RCC 7860 (cell line): ENCODE measurements at places on chromosomes 13 and 19.

DNA sequence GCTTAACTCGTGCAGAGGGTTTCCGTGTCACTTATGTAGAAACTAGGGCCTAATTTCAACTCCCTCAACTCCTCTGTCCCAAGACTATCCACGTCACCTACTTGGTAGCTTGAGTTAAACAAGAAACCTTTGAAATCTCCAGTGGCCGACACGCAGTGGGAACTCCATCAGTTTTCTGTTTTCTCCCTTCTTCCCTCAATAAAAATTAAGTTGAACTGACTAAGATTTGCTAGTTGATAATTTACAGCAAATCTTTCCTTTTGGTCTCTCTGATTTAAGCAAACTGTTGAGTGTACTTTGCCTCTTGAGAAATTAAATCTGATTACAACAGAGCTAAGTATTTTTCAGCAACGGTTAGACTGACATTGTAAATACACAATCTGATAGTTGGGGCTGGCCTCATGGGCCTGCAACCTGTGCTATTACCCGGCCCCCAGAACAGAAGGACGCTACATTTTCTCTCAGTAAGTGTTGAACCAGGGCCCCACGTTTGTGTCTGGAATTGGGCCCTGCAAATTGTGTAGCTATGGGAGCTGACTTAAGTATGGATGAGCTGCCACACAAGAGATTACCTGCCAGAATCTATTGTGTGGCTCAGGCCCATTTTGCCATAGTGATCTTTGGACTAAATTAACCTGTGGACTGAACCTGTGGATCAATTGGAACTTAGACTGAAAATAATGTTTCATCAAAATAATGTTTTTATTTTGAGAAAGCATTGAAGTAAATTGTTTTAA, 708 bp upstream of the ESD start:
- DNase-seq, result peak; percentile 37

GRCh38 chr13:39397896-39398265, 205.1 kb downstream of the LHFPL6 start:
- no peak for DNase-seq

- no peak for DNase-seq
These were observed 13.4 kb downstream of the LYL1 start for GRCh38 chr19:13089139-13089856.

DNA sequence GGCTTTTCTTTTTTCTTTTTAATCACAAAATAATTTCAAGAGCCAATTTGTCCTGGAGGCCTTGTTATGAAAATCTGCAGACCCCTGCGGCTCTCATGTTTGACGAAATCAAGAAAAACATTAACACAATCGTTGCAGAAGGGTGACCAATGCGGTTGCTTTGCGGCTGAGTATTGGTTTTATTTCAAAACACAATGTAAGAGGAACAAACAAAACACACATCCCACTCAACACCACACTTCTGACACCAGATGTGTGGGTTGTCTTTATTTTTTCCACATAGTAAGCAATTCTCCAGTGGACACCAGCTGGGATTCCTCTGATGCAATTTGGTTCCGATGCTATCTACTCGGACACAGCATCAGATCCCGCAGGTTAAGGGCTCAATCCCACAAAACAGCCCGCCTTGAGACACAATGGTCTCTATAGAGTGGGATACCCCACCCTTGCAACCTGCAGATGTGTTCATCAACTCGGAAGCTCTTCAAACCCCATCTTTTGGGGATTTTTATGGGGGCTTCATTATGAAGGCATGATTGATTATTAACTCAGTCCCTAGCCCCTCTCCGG, 21.9 kb upstream of the CCDC124 start:
- DNase-seq, result no peak

GRCh38 chr19:41299046-41299754, 10.8 kb upstream of the CCDC97 start:
- DNase-seq, result no peak

DNA sequence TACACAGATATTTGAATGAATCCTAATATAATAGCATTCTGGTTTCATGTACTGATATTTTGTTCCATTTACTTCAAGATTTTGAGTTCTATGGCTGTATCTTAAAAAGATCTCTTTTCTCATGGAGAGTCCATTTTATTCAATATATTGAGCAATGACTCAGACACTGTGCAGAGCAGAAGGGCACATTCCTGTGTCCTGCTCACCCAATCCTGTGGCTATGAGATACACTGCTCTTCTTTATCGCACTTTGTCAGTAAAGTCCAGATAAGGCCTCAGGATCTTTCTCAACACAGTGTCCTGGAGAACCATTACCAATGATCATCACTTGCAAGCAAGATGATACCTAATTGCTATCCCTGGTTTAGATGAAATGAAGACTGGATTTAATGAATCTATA, 155.0 kb downstream of the CYSLTR2 start:
- peak; percentile 23 for DNase-seq

DNA sequence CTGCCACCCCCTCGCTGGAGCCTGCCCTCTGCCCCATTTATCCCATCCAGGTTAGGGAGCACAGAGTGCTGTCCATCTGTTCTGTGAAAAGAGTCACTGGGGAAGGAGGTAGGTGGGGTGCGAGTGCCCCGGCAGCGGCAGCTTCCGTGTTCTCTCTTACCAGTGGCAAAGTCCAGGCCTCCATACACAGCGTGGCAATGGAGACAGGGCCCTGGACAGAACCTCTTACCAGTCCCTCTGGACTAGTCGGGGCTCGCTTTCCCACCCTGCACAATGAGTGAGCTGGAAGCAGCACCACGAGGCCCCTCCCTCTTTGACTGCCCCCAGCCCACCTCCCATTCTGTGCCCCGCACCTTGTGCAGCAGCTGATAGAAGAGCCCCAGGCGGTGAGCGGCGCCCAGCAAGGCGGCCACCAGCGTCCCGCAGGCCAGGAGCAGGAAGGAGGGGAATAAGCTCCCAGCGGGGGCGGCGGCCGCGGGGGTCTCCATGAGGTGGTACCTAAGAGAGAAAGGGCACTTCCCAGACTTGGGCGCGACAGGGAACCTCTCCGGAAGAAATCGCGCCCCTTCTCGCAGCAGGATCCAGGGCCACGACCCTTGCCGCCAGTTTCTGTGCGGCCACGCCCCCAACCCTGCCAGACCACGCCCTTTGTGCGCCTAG, 17.5 kb downstream of the SYDE1 start:
- DNase-seq, result no peak

DNA sequence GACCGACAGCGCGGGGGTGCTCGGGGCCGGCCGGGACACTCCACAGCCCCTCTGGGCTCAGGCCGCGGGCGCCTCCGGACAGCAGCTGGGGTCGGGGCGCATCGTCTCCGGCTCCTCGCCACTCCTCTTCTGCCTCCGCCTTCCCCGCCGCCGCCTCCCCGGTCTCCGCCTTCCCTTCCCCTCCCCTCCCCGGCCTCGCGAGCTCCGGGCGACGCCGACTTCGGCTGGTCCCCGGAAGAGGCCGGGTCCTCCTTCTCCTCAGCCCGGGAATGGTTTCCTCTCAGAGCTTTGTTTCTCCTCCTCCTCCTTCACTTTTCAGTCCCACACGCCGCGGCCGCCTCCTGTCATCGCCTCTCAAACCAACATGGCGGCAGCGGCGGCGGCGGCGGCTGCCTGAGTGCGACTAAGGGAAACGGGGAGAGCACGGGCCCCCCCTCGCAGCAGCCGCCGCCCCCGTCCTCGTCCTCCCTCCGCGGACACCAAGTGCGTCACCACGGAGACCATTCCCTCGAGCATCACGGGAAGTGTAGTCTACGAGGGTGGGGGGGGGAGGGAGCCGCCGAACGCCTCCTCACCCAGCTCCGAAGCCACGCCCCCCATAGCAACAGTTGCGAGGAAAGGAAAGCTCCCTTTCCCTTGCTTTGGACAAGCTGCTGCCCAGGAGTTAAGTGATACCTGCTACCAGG, at the start of gene UBL3:
TSS of gene UBL3 (minus strand) at position 405 of the 686 bp plus-strand sequence. CDS start 1,079 bp downstream, outside the sequence.
- DNase-seq, result peak; percentile 79

DNA sequence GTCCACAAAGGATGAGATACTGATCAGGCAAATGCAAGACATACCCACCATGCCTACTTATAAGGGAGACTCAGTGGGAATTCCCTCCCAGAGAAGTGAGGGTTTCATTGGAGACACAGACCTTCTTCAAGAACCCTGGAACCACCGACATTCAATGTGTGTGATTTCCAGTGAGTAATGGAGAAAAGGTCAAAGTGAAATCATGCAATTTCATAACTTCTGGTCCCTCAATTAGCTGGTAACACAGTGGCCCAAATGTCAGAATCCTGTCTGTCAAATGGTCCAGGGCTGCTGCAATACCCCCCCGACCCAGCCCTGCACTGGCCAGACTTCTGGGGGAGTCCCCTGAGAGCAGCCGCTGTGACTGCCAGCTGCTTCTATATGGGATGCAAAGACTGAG, 4.7 kb upstream of the METTL21C start:
- DNase-seq, result no peak

DNA sequence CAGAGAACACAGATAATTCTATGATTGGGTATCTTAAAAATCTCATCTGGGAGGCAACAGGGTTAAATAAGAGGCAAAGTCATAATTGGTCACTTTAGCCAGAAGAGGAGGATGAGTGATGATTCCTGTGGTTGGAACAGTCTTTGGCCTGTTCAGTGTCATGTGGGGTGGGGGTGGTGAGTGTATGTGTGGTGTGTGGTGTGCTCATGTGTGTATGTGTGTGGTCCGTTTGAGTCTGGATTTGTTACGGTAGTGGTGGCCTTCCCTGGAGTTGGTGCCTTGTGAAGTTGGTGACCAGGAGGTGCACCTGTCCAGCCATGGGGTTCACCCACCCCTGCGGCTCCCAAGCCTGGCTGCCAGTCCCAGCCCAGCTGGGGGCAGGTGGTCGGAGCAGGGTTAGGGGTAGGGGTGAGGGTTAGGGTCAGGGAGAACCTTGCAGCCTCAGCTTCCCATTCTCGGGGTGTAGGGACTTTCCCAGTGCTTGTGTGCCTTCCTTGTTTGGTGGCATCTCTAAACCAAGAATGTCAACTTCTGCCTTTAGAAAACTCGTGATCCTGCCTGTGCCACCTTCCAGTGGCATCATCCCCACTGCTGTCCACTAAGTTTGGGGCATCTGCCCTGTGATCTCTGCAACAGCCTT, 97.5 kb downstream of the RAB20 start:
- no peak for DNase-seq

DNA sequence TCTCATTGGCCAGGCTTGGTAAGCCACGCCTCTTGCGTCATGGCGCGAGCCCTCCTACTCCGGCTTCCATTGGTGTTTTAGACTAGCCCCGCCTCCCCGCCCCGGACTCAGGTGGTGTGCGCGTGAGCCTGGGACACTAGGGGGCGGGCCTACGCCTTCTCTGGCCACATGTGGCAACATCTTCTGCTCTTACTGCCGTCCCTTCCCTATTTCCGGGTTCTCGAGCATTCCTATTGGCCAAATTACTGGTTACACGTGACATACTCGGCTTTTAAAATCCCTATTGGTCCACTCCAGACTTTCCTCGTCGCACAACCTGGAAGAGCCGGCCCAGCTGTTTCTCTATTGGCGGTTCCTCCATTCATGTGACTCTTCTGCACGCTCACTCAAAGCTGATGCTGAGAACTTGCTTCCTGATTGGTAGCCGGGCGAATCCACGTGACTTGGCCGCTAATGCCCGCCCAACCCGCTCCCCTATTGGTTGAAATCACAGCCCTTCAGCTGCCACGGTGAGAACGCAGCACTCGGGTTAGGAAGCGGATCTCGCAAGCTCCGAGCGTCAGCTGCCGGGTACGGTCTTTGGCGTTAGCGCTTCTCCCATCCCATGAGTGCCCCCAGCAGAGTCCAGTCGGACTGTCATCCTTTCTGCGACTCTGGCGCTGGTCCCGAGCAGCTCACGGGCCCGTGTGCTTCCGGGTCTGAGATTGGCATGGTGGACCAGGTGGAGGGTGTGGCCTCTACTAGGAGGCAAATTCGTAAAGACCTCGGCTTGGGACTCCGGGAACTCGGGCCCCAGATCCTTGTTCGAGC, at the start of gene BLOC1S3:
TSS of gene BLOC1S3 (plus strand) at position 523 of the 810 bp plus-strand sequence. CDS start 513 bp downstream, outside the sequence.
- peak; percentile 100 for DNase-seq

DNA sequence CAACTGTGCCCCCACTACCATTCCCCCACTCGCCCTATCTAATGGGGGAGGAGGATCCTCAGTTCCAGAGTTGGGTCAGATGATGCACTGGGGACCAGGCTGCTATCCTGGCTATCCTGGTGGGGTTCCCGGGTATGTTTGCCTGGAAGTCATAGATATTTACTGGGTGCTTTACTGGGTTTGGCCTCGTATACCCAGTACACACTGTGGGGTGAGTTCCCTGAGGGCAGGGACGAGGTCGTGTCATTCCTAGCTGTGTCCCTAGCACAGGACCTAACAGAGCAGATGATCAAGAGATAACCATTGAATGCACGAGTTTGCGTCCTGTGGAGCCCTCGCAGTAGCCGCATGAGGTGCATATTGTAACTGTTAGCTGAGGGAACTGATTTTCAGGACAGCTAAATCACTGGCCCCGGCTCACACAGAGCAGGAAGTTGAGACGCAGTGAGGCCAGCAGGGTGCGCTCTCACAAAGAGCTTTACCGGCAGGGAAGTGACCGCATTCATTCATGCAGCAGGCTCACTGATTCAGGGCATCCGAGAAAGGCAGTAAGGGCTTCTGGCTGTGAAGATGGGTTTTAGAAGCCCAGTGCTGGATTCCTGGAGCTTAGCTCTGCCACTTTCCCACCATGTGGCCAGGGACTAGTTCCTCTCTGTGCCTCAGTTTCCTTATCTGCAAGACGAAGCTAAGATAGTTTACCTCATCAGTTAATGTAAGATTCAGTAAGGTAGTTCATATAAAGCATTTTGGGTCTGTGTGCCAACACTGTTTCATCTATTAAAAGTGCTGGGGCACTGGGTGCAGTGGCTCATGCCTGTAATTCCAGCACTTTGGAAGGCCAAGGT, 6.0 kb downstream of the RUVBL2 start:
- peak; percentile 31 for DNase-seq

GRCh38 chr13:102873653-102874052, 27.8 kb downstream of the ERCC5 start:
- DNase-seq, result no peak

- peak; percentile 78 for DNase-seq
These were observed 2.0 kb downstream of the SLC1A5 start for GRCh38 chr19:46786236-46787039.

DNA sequence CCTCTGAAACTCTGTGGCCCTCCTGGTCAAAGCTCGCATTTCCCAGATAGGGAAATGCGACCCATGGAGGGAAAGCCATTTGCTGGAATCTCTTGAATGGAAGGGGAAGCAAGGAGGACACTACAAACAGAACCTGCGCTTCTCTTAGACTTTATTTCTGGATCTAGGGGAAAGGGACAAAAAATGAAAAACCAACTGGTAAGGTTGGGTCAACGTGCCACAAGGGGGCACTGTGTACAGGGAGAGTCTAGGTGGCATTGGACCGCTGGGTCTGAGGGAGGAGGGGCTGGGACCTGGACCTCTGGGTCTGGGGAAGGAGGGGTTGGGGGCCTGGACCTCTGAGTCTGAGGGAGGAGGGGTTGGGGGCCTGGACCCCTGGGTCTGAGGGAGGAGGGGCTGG, 5.0 kb downstream of the KLK4 start:
- DNase-seq, result no peak

DNA sequence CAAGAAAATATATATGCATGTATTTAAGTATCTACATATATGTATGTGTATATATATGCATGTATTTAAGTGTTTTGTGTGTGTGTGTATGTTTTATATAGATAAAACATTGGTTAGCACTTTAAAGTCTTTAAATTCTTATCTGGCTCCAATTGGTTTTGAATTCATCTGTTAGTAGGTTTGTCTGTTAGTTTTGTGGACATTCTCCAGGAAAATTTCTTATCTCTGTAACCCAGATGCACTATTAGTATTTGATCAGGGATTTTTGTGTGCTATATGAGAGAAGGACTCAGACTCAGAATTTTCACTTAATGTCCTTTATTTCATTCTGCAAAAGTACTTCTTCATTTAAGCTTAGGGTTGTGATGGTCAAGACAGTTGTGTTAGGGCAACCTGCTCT, 103.1 kb downstream of the ITGBL1 start:
- no peak for DNase-seq
